Type B pancreatic cell (in vitro differentiated cells): ENCODE measurements at places on chromosomes 11 and 22.

DNA sequence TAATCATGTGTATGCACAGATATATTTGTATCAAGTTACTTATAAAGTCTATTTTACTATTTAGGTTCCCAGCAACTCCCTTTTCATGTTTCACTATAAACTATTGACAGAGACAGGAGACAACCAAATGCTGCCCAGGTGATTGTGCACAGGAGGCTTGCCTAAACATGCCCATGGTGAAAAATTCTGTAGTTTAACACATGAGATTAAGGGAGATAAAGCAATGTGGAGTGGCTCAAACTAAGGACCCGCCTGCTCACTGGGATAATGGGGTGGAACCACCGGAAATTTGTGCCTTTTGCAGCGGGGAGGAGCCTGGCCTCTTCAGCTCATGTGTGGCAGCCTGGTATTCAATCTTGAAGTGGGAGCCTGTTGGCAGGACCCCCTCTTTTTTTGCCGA, 459.5 kb upstream of the CNTN5 start:
- H3K27me3 ChIP-seq, result no peaks in the 10 kb centered on the region
- no peaks in the 10 kb centered on the region for H3K4me1 ChIP-seq
- H3K4me3 ChIP-seq, result no peak overlapping the region
- H3K36me3 ChIP-seq, result no peaks in the 10 kb centered on the region

DNA sequence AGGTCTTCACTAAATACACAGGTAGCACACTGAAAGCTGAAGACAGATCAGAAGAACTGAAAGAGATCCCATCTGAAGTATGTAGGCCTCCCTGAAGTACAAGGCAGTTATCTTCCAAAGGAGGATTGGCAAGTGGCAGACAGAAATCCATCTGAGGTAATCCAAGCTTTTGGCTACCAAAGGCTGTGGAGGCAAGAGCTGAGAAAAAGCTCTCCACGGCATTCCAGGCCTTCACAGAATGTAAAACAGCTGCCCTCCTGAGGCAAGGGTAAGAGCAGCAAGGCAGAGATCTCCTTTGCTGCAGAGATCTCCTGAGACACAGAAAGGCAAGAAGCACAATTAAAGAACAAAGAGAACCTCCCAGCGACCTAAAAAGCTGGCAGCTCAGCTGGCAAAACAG, 19.1 kb downstream of the PIK3C2A start:
- H3K4me1 ChIP-seq, result no peaks in the 10 kb centered on the region
- peaks cover 23% of the 10 kb centered on the region for H3K36me3 ChIP-seq
- no peak overlapping the region for H3K27ac ChIP-seq
- H3K4me3 ChIP-seq, result no peak overlapping the region

GRCh38 chr11:30045921-30046577, 29.2 kb upstream of the KCNA4 start:
- H3K27me3 ChIP-seq, result no peaks in the 10 kb centered on the region
- no peaks in the 10 kb centered on the region for H3K36me3 ChIP-seq
- no peak overlapping the region for H3K27ac ChIP-seq
- H3K4me1 ChIP-seq, result no peaks in the 10 kb centered on the region

- no peak overlapping the region for H3K27ac ChIP-seq
- DNase-seq, result no peak
- no peaks in the 10 kb centered on the region for H3K27me3 ChIP-seq
Observed at GRCh38 chr11:112801025-112801816, 160.0 kb upstream of the NCAM1 start.

GRCh38 chr11:117610045-117610444, 187.0 kb downstream of the DSCAML1 start:
- no peak overlapping the region for H3K27ac ChIP-seq
- H3K4me1 ChIP-seq, result peaks cover 25% of the 10 kb centered on the region
- H3K4me3 ChIP-seq, result no peak overlapping the region
- no peak for DNase-seq
- H3K27me3 ChIP-seq, result peaks cover 48% of the 10 kb centered on the region
- no peaks in the 10 kb centered on the region for H3K36me3 ChIP-seq

DNA sequence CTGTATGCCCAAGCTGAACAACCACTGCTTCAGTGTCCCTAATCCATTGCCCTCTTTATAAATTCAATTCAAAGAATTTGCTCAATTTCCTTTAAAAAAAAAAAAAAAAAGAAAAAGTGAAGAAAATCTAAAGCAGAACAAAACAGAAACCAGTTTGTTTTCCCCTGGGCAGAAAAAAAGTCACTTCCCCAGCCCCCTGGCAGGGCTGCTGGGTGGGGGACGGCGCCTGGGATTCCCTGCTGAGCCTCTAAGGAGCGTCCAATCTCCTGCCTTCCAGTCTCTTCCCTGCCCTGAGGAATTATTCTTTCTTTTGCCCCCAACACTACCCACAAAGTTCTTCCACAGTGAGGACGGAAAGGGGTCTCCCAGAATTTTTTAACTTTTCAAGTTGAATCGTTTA, 23.9 kb downstream of the DKK3 start:
- no peak overlapping the region for H3K27ac ChIP-seq
- H3K27me3 ChIP-seq, result no peaks in the 10 kb centered on the region
- no peak overlapping the region for H3K4me3 ChIP-seq
- H3K36me3 ChIP-seq, result peaks cover 8% of the 10 kb centered on the region
- no peak for DNase-seq
- H3K4me1 ChIP-seq, result peaks cover 18% of the 10 kb centered on the region

GRCh38 chr11:57131080-57131790, 50.5 kb upstream of the LRRC55 start:
- no peaks in the 10 kb centered on the region for H3K36me3 ChIP-seq
- no peak for DNase-seq
- H3K4me3 ChIP-seq, result no peak overlapping the region
- no peak overlapping the region for H3K27ac ChIP-seq

DNA sequence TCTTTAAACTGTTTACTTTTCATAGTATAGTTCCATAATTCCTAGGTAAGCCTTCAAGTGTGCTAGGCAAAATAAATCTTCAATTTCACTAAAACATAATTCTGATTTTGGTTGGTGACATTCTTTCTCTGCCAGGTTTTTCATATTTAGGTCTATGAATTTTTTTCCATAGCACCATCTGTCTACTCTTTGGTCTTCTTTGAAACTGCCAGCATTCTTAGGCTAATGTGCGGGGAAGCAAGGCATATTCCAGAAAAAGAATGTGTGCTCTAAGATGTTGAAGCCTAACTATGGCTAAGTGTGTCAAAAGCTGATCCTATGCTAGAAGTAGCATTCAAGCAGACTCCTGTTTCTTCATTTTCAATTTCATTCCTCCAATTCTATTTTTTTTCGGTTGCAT, 213.9 kb upstream of the C11orf87 start:
- H3K4me1 ChIP-seq, result no peaks in the 10 kb centered on the region
- H3K4me3 ChIP-seq, result no peak overlapping the region
- H3K36me3 ChIP-seq, result no peaks in the 10 kb centered on the region

- H3K4me3 ChIP-seq, result no peak overlapping the region
- no peak overlapping the region for H3K27ac ChIP-seq
- H3K4me1 ChIP-seq, result no peaks in the 10 kb centered on the region
- no peak for DNase-seq
- no peaks in the 10 kb centered on the region for H3K27me3 ChIP-seq
Observed at GRCh38 chr22:38327805-38328204, 10.6 kb upstream of the CSNK1E start.

GRCh38 chr11:126307706-126308105, 3.8 kb downstream of the DCPS start:
- peak overlapping the region; percentile 34 for H3K4me3 ChIP-seq
- no peak for DNase-seq

DNA sequence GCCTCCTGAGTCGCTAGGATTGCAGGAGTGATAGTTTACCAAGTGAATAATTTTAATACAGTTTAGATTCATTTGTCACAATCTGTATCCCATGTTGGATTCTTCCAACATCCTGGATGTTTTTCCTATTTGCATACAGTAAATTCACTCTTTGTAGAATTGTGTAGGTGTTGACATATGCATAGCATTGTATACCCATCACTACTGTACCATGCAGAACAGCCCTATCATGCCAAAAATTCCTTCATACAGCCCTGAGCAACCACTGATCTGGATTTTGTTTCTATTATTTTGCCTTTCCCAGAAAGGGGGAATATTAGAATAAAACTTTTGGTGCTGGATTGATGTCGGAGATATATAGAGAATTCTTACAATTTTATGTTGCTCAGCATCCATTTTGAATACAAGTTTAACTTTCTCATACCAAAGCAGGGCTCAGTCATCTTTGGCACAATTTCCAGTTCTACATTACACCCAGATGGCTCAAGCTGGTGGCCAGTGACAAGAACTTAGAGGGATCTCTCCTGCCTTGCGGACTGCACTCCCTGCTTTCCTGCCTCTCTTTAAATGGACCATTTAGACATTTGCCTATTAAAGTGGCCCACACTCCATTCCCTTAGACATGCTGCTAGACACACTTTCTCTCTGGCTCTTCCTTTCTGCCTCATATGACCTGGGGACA, 45.4 kb upstream of the CFAP300 start:
- H3K36me3 ChIP-seq, result no peaks in the 10 kb centered on the region
- H3K27me3 ChIP-seq, result no peaks in the 10 kb centered on the region
- no peaks in the 10 kb centered on the region for H3K4me1 ChIP-seq
- H3K4me3 ChIP-seq, result no peak overlapping the region

- no peak overlapping the region for H3K27ac ChIP-seq
- peaks cover 26% of the 10 kb centered on the region for H3K36me3 ChIP-seq
- H3K4me3 ChIP-seq, result no peak overlapping the region
- peaks cover 33% of the 10 kb centered on the region for H3K4me1 ChIP-seq
- no peaks in the 10 kb centered on the region for H3K27me3 ChIP-seq
Observed at GRCh38 chr22:40224702-40225101, 47.0 kb downstream of the TNRC6B start.

DNA sequence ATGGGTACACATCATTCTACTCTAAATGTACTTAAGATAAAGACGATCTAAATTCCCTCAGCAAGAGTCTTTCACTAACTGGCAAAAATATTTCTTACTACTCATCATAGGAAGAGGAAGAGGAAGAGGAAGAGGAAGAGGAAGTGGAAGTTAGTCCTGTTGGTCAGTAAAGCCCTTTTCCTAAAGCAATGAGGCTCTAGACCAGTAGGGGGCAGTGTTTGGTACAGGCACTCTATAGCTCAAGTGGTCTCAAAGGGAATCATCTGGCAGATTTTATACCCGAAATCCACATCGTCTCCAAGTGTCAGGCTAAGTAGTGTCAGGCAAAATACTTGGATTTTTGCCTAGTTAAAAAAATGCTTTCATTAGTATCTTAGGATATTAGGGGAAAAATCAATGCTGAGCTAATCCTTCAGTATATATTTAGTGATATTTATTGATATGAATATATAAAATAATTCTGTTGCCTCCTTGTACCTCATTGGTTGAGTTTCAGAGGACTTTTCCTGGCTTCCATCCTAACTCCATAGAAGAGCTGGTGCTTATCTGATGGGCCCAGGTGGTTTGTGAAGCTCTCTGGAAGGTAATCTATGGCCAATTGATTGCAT, 7.7 kb downstream of the BLID start:
- no peak for DNase-seq
- H3K4me3 ChIP-seq, result no peak overlapping the region
- H3K27me3 ChIP-seq, result no peaks in the 10 kb centered on the region
- H3K36me3 ChIP-seq, result no peaks in the 10 kb centered on the region
- H3K27ac ChIP-seq, result no peak overlapping the region

GRCh38 chr22:27804470-27805297, 3.1 kb upstream of the MN1 start:
- peaks cover 50% of the 10 kb centered on the region for H3K27me3 ChIP-seq
- peak overlapping the region; percentile 34 for H3K27ac ChIP-seq
- peak overlapping the region; percentile 81 for H3K4me3 ChIP-seq
- H3K36me3 ChIP-seq, result no peaks in the 10 kb centered on the region
- peaks cover 37% of the 10 kb centered on the region for H3K4me1 ChIP-seq

DNA sequence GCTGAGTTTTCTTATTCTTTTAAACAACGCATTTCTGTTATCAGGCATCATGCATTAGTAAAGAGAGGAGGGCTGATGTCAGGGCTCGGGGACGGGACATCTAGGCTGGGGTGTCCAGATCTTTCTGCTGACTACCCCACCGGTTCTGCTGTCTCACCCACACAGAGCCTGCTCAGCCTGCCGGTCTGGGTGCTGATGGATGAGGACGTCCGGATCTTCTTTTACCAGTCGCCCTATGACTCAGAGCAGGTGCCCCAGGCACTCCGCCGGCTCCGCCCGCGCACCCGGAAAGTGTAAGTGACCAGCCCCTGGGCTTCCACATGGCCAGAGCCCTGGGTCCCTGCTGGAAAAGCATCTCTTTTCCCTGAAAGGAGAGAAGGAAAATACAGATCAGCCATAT, 9.4 kb downstream of the NCF4 start:
- no peaks in the 10 kb centered on the region for H3K36me3 ChIP-seq
- H3K27me3 ChIP-seq, result peaks cover 38% of the 10 kb centered on the region
- no peaks in the 10 kb centered on the region for H3K4me1 ChIP-seq
- no peak for DNase-seq
- H3K27ac ChIP-seq, result peak overlapping the region; percentile 80

GRCh38 chr22:37316875-37317371, 34.6 kb downstream of the CYTH4 start:
- no peak for DNase-seq
- no peak overlapping the region for H3K27ac ChIP-seq
- H3K36me3 ChIP-seq, result no peaks in the 10 kb centered on the region
- peaks cover 7% of the 10 kb centered on the region for H3K4me1 ChIP-seq
- H3K4me3 ChIP-seq, result no peak overlapping the region
- H3K27me3 ChIP-seq, result peaks cover 37% of the 10 kb centered on the region

GRCh38 chr22:24161909-24162308, 19.4 kb upstream of the SUSD2 start:
- H3K27ac ChIP-seq, result no peak overlapping the region
- H3K4me3 ChIP-seq, result no peak overlapping the region
- H3K27me3 ChIP-seq, result no peaks in the 10 kb centered on the region
- peaks cover 7% of the 10 kb centered on the region for H3K4me1 ChIP-seq
- H3K36me3 ChIP-seq, result no peaks in the 10 kb centered on the region
- no peak for DNase-seq

- no peaks in the 10 kb centered on the region for H3K4me1 ChIP-seq
- H3K4me3 ChIP-seq, result peak within 1 kb of the TSS; percentile 46
- H3K36me3 ChIP-seq, result no peaks in the 10 kb centered on the region
Observed at GRCh38 chr11:18046116-18046777, at the start of gene TPH1. TSS of gene TPH1 (minus strand) at chr11:18046269. CDS start at chr11:18040762, 5,507 bp downstream.

DNA sequence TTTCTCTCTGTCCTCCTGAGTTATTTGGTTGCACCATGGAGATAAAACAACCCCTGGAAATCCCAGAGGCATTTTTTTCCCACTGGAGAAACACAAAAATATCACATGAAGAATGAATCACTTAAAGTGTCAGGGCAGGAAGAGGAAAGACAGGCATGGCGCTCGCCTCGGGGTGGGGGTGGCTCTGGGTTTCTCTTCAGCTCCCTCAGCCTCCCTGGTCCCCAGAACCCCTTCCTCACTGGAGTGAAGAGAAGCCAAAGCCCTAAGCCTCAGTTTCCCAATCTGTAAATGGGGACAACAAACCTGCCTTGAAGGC, 938 bp downstream of the SHISAL1 start:
- H3K4me1 ChIP-seq, result peaks cover 4% of the 10 kb centered on the region
- H3K27ac ChIP-seq, result no peak overlapping the region
- no peaks in the 10 kb centered on the region for H3K36me3 ChIP-seq
- no peaks in the 10 kb centered on the region for H3K27me3 ChIP-seq
- no peak for DNase-seq

GRCh38 chr11:17985517-17985916, 27.3 kb downstream of the SERGEF start:
- no peak overlapping the region for H3K4me3 ChIP-seq
- no peaks in the 10 kb centered on the region for H3K27me3 ChIP-seq
- no peak for DNase-seq

- H3K27me3 ChIP-seq, result peaks cover 8% of the 10 kb centered on the region
- no peak for DNase-seq
- no peaks in the 10 kb centered on the region for H3K36me3 ChIP-seq
- no peaks in the 10 kb centered on the region for H3K4me1 ChIP-seq
- H3K27ac ChIP-seq, result no peak overlapping the region
Observed at GRCh38 chr11:64969209-64969608, 2.7 kb downstream of the MAJIN start.

GRCh38 chr11:101363706-101364275, 220.0 kb downstream of the TRPC6 start:
- H3K4me1 ChIP-seq, result no peaks in the 10 kb centered on the region
- no peak overlapping the region for H3K27ac ChIP-seq
- H3K36me3 ChIP-seq, result no peaks in the 10 kb centered on the region
- H3K4me3 ChIP-seq, result no peak overlapping the region
- DNase-seq, result no peak
- peaks cover 3% of the 10 kb centered on the region for H3K27me3 ChIP-seq
